ENCODE measurements at places on chromosomes 13 and 19.

DNA sequence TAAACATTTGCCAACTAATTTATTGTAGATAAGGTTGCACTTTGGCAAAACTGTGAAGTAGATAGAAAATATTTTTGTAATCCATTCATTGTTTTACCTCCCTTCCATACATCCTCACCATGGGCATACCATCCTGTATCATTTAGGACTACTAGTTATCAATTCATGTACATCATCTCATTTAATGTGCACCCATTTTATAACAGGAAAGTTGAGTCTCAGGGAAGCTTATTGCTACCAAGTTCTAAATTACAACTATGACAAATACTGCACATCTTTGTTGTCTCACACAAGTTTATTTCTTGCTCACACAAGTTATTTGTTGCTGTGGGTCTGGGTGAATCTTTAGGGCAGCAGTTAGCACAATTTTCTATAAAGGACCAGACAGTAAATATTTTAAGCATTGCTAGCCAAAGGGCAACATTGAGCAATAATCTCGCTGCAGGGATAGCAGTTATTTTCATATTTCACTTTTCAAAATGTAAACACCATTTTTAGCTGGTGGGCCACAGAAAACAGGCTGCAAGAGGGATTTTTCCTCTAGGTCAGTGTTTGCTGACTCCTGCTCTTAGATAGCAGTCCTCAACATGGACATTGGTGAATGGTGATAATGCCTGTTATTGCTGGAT, 276.5 kb downstream of the GPC6 start:
- no peak for DNase-seq

- DNase-seq, result no peak
Measured at GRCh38 chr13:25752957-25753551, 298.8 kb downstream of the SHISA2 start.

GRCh38 chr13:29472332-29472961, 123.0 kb downstream of the SLC7A1 start:
- no peak for DNase-seq

GRCh38 chr13:112958127-112958989, 10.7 kb upstream of the MCF2L start:
- DNase-seq, result no peak

DNA sequence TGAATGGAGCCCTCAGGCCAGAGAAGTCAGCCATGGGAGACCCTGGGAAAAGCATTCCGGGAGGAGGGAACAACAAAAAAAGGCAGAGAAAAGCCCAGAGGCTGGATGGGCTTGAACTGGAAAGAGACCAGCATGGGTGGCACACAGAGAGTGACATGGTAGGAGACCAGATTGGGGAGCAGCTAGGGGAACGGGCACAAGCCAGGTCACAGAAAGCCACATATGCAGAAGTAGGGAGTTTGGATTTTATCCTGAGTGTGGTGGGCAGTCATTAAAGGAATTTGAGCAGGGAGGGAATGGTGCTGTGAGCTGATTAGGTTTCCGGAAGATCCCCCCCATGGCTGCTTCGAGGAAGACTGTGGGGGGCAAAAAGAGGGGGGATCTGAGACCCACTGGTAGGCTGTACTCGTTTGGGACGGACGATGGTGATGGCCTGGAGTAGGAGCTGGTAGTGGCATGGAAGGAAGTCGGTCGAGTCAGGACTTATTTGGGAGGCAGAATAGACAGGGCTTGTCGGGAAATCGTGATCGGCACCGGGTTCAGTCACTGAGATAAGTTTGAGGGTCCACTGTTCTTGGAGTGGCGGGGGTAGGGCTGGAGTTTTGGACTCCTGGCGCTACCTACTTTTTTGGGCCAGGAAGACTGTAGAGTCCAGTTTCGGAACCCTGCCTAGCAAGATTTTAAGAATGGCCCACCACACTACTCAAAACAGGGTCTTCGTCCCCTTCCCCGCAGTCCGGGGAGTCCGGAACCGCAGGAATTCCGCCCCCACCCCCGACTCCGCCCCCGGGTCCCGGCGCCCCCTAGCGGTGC, 949 bp downstream of the SERTAD1 start:
- no peak for DNase-seq

DNA sequence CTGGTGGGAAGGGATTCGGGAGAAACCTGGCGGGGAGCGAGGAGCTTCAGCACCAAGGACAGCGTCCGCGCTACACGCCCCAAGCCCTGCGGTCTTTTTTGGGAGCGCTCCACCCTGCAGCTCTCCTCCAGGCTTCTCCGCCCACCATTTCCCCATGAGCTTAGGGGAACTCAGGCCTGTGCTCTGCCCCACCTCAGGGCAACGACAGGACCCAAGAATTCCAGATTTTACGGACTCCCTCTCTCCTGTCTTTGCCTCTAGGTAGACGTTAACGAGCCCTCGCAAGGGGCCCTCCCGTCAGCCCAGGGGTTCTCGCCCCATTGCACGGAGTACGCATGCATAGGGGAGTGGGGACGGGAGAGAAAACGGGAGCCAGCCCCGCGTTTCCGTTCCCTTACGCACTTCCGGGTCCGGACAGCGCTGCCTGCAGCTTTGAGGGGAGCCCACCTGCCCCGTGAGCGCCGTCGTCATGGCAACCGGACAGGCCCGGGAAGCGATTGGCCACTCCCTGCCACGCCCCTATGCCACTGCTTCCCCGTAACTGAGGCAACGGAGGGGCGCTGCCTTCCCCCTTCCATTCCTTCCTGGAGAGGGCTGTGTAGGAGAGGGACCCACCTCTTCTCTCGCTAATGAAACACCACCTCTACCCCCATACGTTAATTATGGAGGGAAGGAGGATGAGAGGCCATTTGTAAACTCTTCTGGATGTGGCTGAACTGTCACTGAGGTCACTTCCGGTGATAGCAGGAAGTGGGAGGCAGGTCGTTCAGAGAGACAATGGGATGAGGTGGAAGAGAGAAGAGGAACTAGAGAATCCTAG, 20.8 kb downstream of the NOVA2 start:
- no peak for DNase-seq

DNA sequence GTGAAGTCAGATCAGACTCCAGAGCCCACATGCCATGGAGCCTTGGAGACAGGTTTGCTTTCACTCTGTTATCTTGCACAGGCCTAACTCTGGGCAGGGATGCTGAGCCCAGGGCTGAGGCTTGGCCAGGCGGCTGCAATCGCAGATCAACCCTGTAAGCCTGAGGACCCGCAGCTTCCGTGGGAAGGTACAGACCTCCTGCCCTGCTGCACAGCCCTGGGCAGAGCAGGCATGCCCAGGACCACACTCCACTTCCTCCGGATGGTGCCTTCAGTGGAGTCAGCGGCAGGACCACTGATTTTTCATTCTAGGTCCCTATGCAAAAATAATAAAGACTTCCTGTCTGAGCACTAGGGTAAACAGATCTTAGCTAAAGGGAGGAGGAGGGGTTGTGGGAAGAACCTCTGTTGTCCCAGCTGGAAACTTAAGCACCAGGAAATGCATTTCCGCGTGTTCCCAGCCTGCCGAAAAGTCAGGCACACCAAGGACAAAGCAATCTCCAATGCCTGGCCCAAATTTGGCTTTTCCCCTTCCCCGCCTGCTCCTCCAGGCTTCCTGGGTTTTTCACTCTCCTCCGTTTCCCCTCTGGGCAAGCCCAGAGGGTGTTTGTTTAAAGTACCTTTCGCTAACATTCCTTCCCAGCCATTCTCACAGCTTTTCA, 87.3 kb downstream of the KCTD15 start:
- no peak for DNase-seq

Data from CD4-positive, alpha-beta T cell treated with Interleukin-6 at 100 ng/mL for 8 hours (primary cell).